Nucleus accumbens (tissue), 56 donors: ENCODE measurements at places on chromosomes 13 and 19.

DNA sequence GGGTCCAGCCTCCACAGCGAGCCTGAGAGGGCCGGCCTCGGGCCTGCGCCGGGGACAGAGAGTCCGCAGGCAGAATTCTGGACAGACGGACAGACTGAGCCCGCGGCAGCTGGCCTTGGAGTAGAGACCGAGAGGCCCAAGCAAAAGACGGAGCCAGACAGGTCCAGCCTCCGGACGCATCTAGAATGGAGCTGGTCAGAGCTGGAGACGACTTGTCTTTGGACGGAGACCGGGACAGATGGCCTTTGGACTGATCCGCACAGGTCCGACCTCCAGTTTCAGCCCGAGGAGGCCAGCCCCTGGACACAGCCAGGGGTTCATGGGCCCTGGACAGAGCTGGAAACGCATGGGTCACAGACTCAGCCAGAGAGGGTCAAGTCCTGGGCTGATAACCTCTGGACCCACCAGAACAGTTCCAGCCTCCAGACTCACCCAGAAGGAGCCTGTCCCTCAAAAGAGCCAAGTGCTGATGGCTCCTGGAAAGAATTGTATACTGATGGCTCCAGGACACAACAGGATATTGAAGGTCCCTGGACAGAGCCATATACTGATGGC is 490 bp downstream of the ITPKC start:
- no peak for DNase-seq

- DNase-seq: no peak
These were observed 60.5 kb downstream of the PCCA start for GRCh38 chr13:100149389-100149788.

- no peak for DNase-seq
These were observed 179.7 kb upstream of the ZNF507 start for GRCh38 chr19:32165750-32166149.

- peak; percentile 7 for DNase-seq
These were observed 13.0 kb downstream of the ZNF575 start for GRCh38 chr19:43545981-43546380.

- DNase-seq: no peak
These were observed 11.9 kb downstream of the ELAVL1 start for GRCh38 chr19:7993560-7993959.

GRCh38 chr13:61252213-61252612 is 163.4 kb downstream of the PCDH20 start:
- DNase-seq: no peak

DNA sequence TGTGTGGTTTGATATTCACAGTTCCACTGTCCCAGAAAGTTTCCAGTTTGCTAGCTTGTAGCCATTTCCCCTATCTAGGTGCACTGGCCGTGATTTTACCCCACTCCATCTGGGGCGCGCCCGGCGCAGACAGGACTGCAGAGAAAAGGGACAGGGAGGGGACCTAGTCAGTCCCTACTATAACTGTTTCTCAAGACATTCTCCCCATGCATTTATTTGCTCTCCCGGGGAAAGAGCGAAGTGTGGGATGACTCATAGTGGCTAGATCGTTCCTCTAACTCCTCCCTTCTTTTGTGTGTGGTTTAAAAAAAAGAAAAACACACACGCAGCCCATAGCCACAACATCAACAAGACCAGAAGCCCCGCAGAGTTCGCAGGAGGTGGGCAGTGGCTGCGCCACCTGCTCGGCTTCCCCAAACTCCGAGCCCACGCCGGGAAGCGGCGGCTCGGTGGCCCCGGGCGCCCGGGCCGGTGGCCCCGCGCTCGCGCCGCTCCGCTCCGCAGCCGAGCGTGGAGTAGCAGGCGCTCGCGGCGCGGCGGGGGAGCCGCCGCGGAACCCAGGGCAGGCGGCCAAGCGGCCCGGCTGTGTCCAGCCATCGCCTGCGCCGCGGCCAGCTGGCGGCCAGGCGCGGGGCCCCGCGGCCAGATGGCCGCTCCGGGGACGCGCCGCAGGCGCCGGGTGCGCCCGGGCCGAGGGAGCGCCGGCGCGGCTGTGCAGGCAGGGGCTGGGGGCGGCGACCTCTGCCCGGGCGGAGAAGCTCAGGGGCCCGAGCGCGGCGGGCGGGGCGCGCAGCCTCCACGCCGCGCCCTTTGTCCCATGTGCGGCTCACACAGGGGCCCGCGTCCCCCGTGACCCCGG is 653 bp downstream of the TMTC4 start:
- DNase-seq: peak; percentile 51

DNA sequence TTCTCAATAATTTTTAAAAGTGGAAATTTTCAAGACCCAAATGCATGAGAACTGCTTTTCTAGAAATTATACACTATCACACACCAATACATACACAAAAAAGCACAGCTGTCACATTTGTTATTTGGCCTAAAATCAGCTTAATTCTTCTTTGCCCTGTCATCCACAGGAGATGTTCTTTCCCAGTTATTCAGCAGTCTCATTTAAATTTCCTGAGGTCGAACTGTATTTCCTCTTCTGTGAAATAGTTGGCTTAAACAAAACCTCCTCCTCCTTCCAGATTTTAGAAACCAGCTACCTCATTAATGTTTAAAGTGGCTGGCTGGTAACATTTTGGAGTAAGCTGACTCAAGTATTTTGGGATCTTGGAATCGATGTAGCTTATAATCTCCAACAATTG is 39.1 kb downstream of the SMAD9 start:
- no peak for DNase-seq

DNA sequence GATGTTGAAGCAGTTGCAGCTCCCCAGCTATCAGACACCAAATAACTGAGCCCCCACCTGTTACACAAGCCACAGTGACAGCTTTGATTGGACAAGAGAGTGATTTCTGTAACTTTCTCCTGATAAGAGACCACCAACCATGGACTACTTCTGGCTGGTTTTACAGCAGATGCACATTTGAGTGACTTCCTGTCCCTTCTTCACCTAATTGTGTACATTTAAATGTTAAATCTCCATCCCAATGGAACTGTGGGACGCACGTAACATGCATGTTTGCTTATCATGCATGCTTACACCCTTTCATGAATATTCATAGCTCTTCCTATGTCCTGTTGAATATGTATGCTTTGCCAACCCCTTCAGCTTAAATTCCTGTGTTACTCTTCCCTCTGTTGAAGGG is 6.0 kb upstream of the TNFSF11 start:
- DNase-seq: no peak

DNA sequence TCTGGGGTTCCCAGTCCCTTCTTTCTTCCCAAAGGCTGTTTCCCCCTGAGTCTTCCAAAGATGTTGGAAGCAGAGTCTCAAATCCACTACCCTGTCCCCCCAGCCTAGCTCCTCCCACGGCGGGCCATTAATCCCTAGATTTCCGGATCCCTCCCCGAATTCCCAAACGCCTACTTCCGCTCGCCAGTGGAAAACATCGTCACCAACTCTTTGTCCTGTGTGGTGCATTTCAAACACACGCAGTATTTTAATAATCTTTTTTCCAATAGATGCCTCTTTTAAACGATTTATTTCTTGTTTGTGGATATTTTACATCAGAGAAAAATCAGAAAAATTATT is 610 bp downstream of the ZNF791 start:
- peak; percentile 66 for DNase-seq

DNA sequence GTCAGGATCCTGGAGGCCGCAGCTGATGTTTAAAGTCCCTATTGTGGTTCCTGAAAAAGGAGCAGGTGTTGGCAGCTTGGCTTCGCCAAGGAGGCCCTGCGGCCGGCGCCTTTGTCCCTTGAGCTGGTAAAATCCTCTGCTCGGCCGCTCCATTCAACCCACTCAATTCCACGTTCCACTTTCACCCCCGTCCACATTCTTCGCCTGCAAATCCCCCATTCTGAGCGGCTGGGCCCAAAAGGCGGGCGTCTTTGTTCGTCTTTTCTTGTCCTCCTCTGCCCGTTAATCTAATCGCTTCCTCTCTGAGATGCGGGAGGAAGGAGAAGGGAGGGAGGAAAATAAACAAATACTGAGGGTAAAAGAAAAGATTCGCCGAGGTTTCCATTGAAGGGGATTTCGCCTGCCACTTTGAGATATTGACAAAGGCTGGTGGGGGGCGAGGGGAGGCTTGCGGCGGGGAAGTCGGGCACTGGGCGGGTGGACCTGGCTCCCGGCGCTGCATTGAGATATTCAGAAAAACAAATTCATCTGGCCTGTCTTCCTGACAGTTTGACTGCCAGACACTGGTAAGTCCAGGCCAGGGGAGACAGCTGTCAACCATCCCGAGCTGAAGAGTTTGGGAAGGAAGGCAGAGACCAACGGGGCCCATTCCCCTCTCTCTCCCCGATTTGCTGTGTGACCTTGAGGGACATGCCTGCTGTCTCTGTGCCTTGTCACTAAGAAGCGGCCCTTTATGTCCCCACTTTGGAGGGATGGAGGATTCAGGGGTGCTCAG is 37.6 kb downstream of the ZNRF4 start:
- DNase-seq: no peak

- DNase-seq: no peak
These were observed 10.3 kb downstream of the TBCB start for GRCh38 chr19:36125557-36125956.

DNA sequence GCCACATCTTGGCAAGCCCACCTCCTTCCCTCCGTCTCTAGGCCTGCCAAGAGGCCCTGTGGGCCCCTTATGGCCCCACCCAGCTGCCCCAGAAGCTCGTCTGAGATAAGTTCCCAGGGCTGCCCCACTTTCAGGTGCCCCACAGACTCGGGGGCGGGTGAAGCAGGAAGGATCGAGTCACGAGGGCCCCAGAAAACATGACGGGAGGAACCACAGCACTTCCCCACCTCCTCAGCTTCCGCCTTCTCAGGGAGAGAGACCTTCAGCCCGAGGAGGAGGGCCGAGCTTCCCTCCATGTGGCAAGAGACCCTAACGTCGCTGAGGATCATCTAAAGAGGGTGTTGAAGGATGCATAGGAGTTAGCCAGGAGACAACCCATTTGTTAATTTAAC is 4.5 kb upstream of the IL12RB1 start:
- DNase-seq: peak; percentile 20

DNA sequence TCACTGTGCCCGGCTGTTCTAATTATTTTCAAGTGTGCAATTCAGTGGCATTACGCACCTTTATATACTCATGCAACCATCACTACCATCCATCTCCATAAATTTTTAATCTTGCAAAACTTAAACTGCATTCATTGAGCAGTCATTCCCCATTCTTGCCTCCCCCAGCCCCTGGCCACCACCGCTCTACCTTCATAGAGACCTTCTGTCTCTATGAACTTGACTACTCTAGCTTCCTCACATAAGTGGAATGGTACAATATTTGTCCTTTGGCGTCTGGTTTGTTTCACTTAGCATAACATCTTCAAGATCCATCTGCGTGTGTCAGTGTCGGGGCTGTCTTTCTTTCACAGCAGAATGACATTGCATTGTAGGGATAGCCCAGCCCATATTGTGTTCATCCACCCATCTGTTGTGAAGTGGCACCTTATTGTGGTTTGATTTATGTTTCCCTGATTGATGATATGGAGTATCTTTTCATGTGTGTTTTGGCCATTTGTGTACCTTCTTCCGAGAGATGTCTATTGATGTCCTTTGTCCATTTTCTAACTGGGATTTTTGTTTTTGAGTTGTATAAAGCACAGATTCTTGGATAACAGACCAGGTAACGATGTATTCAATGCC is 64.8 kb upstream of the FLT1 start:
- DNase-seq: no peak

DNA sequence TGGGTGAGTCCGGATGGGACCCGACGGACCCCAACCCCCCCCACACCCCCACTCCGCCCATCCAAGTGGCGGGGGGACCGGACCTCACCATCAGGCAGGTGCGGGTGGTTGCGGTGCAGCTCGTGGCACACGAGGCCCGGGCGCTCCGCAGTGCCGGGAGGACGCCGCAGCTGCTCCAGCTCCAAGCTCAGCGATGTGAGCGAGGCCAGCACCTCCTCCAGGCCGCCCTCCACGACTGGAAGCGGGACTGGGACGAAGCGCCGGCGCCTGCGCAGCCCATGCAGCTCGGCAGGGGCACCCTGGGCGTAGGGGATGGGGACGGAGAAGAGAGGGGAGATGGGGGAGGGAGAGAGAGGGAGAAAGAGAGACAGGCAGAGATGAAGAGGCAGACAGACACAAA is 30.1 kb upstream of the OLFM2 start:
- DNase-seq: no peak

GRCh38 chr19:13082192-13083007 is 20.3 kb downstream of the LYL1 start:
- peak; percentile 30 for DNase-seq

- no peak for DNase-seq
These were observed 393.7 kb downstream of the FOXO1 start for GRCh38 chr13:40272776-40273139.

DNA sequence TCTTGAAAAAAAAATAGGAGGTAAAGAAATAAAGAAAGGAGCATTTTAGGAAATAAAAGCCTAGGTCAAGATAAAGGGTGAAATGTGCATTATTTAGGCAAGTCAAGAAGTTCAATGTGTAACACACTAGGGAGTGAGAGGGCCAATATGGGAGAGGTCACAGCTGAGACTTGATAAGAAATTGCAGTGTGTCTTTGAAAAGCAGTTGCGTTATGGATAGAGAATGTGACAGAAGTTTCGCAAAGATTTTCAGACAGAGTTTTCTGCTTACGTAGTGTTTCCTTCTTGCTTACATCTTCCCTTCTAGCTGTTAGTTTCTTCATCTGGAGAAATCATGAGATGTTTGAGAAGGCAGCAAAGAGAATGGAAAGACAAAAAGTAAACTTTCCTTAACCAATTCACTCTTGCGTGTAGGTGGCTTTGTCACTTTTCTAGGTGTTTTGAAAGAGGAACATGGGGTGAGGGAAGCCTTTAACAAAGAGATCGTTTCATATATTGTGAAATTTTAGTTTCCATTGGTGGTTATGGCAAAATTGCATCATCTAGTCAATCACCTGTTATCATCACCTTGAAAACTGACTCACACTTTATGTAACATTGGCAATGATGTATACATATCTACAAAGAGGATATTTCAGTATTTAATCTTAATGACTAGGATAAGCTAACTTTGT is 975.5 kb downstream of the OLFM4 start:
- no peak for DNase-seq

DNA sequence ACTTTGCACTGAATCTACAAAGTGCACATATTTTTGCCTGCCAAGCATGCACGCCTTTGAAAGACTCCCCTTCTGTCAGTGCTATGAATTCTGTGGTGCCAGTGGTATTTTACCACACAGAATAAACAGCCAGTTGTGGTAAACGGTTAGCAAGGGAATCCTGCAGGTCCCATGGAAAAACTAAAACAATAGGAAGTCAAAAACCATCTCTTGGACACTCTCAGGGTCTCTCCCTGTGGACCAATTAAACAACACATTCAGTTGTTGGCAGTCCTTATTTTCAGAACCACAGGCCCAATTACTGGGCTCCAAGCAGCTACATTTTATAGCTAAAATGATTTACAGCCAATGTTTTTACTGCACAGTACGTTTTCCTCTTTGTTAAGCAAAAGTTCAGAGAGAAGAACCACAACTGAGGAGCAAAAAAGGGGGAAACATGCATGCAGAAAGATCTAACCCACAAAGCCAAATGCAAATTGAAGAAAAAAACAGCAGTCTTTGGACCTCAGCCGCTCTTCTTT is 116.9 kb downstream of the KCTD12 start:
- DNase-seq: no peak

GRCh38 chr13:111422348-111422747 is 101.9 kb downstream of the TEX29 start:
- no peak for DNase-seq
